ENCODE measurements at places on chromosomes 1 and 21. TPM values are rescaled to one million over a fixed set of nuclear protein-coding genes. Genes with fewer than 3 reads are reported as not detected.

DNA sequence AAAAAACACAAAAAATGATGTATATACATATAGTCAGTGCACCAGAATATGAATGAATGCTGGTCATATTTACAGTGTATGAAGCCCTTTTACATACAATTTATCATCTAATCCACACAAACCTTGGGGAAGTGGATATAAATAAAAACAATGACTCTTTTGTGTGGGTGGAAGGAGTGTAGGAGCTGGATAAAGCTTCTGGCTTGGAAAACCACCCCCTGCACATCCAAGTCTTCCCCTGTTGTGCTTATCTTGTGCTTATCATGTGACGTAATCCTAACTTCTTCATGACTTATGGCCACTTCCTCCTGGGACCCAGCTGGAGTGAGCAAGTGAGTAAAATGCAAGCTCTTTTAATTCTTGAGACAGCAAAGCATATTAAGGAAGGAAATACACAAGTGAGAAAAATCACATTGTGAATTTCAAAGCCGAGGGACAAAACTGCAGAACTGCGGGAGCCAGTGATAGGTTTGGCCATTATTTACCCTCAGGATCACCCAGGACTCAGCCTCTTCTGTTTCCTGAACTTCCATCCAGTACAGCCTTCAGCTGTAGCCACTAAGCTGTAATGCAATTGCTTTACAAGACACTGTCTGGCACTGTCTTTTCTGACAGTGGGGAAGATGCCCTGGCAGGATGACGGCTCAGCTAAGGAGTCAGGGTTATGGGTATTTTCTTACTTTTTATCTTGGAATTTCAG is 104.0 kb upstream of the PPM1J start:
- DNase-seq, result no peak

DNA sequence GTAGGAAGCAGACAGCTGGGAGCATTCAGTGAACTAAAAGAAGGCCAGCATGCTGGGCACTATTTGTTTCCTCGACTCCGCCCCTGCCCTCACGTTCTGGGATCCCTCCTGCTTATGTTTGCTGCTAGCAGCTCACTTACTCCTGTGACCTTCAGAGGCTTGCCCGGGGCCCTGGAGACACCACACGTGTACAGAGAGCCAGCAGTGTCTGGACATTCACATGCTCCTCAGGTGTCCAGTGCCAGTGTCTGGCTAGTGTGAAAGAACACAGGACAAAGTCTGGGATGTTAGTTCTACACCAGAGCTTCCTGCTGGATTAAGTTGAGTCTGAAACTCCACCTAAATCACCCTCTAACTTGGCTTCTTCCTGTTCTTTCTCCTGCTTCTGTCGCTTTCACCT is 108.1 kb downstream of the OMA1 start:
- DNase-seq, result no peak

DNA sequence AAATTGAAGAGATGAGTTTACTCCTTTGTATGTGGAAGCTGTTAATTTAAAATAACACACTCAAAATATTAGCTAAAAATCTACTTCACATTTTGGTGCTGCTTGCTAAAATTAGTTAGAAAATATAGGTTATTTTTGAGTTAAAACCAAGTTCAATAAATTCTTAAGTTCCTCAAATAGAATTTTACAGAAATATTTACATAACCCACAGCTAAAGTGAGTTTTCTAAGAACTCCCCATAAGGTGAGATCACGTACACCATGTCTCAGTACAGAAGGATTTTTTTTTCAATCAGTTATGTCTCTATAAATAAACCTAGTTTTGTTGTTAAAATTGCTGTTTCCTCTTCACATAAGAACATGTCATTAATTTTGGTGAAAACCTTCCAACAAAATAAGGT is 108.0 kb downstream of the SDCCAG8 start:
- no peak for DNase-seq

- no peak for DNase-seq
These were observed 9.7 kb downstream of the KHDRBS1 start for GRCh38 chr1:32023351-32023750.

- no peak for DNase-seq
These were observed 674.6 kb downstream of the PTPRC start for GRCh38 chr1:199313444-199313843.

The PLA2G2C gene
- 0.83 TPM for total RNA-seq

The LORICRIN gene
- total RNA-seq, result not detected

Data from OCI-LY7 (cell line).